ENCODE measurements at places on chromosomes 12 and 14.
A peak's percentile ranks its signal among the peaks of the same experiment; 100 is the strongest.

GRCh38 chr14:36773136-36773540 lies 111.5 kb downstream of the PAX9 start:
- DNase-seq = peak; percentile 30

DNA sequence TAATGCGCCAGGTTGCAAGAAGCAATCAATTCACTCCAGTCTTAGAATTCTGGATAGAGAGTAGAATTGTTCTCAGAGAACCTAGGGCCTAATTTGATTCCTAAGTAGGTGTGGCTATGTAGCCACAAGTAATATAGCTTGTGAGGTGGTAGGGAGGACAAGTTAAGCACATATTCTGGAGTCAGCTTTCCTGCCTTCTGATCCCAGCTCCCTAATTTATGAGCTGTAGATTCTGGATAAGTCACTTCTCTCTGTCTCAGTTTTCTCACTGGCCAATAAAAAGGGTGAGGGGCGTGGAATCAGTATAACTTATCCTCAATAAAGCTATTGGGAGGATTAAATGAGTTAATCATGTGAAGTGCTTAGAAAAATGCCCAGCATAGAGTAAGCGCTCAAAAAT lies 3.0 kb upstream of the SNW1 start:
- no peak for DNase-seq

- DNase-seq = no peak
Measured at GRCh38 chr14:31060253-31060875, 34.2 kb upstream of the STRN3 start.

DNA sequence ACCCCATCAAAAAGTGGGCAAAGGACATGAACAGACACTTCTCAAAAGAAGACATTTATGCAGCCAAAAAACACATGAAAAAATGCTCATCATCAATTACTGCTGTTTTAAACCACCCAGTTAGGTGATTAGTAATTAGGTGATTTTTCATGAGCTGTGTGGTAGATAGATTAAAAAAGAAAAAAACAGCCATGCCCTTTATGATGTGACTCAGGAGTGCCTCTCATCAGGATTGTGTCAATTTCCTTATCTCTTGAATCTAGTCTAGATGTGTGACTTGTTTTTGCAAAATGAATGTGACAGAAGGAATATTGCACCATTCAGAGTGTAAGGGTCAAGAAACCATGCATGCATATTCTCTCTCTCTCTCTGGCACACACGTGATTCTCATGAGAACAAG lies 5.7 kb downstream of the OR10A7 start:
- no peak for DNase-seq

DNA sequence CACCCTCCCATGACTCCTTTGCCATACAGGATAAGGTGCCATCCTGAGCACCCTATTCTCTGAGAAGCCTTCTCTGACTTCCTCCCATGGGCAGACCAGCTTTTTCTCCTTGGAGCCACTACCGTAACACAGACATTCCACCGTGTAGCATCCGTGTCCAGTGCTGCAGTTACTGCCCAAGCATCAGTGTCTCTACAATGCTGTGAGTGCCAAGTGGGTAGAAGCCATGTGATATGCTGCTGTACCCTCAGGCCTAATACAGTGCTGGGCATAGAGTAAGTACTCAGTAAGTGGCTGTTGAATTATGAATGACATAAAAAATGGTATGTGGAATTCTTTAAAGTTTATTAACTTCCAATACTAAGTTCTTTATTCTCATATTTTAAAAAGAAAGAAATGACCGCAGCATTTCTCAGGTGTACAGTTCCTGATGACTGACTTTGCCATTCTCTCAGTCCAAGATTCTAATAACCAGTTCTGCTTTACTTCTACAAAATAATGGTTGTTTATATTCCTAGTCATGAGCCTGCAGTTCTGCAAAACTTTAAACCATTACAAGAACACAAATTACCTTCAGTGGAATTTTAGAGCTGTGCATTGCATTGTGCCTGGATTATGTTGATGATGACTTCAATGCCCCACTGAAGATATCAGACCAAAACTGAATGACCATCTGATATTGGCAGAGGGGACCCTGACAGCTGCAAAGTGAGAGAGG lies 118.7 kb downstream of the RPAP3 start:
- DNase-seq = no peak

DNA sequence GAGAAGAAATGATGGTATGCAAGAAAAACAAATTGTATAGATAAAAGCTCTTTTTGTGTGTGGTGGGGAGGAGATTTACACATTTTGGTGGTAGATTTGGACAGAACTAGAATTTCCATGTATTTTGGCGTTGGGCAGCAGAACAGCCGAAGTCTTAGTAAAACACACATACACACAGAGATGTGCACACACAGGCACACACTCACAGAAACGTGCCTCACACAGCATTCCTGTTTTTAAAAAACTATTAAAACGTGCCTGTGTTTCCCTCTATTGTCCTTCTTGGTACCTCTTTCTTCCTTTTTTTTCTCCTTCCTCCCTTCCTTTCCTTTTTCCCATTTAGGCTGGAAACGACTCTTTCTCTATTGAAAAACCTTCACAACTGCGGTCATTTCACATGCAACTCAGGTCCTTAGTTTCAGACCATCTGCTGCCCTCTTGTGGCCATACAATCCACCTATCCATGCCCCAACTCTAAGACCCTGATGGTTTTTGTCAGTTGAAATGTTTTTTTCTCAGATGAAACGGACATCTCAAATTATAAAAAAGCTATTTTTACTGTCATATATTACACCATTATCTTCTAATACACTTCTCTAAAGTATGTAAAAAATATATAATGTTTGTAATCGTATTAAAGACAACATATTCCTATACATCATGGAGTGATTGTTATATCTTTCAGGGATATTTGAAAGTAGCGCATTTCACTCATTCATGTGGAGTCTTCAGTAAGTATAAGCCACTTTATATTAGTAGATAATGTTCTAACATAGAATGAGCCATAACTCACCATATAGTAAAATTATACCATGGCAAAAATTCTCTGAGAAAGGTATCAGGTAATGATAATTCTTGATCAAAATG lies 386.7 kb upstream of the NOVA1 start:
- peak; percentile 19 for DNase-seq

DNA sequence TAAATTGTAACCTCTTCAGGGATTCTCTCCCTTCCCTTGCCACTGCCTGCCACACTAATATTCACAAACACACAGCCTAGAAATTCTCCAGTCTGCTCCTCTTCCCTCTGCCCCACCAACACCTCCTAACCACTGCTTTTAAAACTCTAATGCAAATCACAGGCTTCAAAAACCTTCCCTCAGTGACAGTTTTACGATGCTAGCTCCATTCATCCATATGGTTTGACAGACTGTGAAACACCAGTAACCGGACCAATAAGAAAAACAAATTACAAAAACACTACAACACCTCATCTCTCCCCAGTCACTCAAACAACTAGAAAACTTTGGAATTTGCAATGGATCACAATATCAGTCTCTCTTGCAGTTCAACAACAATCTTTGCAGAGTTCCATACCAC lies 5.7 kb downstream of the DPF3 start:
- no peak for DNase-seq

- DNase-seq = no peak
Measured at GRCh38 chr12:113795445-113795844, 170.7 kb downstream of the RBM19 start.

- DNase-seq = peak; percentile 56
Measured at GRCh38 chr14:77023001-77023996, 5.2 kb downstream of the IRF2BPL start.

DNA sequence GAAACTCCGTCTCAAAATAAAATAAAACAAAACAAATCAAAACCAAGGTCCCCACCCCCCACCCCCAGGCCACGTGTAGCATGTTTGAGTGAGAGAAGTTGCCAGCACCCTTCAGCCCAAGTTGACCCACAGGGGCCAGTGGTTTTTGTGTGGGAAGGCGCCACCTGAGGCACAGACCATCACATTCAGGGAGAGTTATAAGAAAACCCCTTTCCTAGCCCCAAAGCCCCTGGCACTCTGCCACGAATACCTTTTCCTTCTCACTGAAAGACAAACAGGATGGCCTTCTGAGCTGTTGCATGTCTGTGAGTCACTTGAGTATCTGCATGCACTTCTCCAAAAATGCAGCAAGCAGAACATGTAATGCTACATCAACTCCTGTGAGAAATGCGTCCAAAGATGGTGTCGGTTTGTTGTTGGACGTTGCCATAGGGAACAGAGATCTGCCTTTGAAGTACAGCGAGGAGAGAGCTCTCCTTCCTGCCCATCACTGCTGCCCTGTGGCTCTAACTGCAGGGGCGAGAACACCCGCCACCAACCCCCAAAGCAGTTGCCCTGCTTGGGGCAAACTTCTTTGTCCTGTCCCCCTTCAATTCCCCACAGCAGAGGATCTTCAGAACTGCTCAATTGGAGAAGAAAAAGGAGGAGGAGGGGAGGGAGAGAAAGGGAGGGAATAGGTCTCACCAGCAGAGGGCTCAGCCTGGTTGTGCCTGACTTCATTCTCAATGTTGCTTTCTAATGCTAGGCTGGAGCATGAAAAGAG lies 2.7 kb upstream of the TRAF3 start:
- DNase-seq = peak; percentile 37

DNA sequence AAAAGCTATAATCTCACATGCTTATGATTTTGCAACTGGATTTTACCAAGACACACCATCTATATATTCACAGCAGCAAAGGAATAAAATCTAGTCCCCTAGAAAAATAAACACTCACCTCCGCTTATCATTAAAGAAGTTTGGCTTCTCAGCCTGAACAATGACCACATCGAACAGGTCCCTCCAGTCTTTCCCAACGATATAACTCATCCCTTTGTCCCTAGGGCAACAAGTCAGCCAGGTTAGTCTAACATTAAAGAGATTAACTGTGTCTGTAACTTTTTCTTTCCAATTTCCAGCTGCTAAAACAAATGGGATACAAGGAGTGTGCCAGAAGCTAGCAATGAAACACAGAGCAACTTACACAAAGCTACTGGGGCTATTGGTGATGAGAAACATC lies 48.0 kb downstream of the NT5DC3 start:
- DNase-seq = no peak

- peak; percentile 100 for DNase-seq
Measured at GRCh38 chr12:52147367-52147963, 44.3 kb downstream of the KRT80 start.

DNA sequence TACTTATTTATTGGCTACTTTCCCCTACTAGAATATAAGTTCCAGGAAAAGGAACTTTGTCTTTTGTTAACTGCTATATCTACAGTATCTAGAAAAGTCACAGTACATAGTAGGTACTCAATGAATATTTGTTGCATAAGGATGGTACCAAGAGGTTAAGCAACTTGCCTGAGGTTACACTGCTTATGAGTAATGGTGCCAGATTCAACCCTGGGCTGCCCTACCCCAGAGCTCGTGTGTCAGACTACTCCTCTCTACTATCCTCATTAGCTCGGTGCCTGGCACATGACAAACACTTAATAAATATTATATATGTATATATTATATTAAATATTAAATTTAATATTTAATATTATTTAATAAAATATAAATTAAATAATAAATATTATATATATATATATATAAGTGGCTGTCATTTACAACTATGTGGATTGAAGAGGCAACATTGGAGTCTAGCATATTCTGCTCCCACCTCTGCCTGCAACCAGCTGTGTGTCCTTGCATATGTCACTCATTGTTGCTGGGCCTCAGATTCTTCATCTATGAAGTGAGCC lies 25.4 kb downstream of the UTP20 start:
- no peak for DNase-seq

DNA sequence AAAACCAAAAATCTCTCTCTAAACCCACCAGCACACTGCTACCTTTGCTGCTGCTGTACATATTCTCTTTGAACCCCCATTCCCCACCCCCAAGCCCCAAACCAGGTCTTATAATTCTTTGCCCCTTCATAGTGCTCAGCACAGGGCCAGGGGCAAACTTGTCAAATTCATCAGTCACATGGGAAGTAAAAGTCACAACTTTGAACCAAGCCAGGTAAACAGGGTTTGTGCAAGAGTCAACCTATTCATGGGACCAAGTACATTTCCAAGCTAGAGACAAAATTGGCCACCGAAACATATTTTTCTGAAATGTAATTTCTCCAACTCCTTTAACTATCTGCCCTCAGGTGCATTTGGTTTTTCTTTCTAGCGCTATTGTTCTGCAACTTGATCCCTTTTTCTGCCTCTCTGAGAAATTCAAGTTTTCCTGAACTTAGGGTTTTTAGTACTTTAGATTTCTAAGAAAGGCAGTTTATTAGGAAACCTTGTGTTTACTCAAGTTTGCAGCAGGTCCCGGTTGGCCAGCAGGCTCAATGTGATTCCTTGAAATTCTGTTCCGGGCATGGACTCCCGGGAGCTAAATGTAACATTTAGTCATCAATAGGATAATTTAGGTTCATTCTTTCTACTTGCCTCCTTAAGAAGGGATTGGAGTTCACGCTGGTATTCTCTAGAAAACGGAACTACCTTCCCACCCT lies 230.5 kb downstream of the EFCAB11 start:
- no peak for DNase-seq

- DNase-seq = peak; percentile 26
Measured at GRCh38 chr14:92615451-92615850, 101.9 kb downstream of the RIN3 start.

- DNase-seq = peak; percentile 35
Measured at GRCh38 chr12:4997939-4998338, 45.7 kb upstream of the KCNA5 start.

DNA sequence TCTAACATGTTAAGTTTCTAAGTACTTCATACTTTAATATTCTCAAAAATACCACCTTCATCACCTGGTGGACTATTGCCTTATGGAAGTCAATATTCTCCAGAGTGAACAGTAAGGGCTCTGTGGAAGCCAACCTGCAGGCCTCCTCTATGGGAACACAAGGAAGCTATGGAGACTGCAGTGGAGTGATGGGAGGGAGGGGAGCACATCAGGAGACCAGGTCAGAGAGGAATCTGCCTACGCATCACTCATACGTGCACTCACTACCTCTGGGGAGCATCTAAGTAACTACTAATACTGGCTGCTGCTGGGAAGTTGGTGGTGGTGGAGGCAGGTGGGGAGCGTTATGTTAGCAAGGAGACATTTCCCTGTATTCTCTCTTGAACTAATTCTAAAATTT lies 19.9 kb downstream of the HECTD4 start:
- DNase-seq = no peak

DNA sequence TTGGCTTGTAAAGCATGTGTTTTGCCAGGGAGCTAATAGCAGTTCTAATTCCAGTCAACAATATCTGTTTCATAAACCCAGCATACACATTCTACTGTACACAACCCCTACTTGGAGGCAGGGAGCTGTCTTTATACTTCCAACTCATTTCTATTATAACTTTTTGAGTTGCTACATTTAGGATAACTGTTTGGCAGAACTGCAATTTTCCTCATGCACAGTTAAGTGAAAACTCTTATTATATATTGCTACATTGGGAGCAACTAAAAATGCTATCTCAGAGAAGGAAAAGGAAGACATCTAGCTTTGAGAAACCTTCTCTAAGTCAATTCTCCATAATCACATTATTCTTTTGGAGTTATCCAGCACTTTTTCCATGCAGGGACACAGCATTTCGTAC lies 480.2 kb downstream of the RPS29 start:
- DNase-seq = no peak

DNA sequence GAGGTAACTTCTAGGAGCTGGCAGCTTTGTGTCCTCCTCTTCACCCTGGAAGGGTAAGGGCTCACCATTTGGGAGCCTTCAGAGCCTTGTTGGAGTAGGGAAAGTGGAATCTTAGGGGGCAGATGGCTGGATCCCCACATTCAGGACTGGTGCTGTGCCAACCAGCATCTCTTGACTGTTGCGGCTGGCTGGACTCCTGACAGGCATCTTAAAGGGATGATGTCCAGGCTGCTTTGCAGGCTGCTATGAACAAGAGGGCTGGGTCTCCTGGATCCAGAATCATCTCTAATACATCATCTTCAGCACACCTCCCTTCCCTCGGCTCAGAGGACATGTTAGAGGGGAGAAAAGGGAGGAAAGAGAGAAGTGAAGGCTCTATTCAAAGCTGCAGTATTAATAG lies 4.4 kb downstream of the CACNB3 start:
- no peak for DNase-seq
